ENCODE measurements at places on chromosomes 5 and 9.

- no peak for DNase-seq
These were observed 7.5 kb downstream of the XPA start for GRCh38 chr9:97689401-97690180.

DNA sequence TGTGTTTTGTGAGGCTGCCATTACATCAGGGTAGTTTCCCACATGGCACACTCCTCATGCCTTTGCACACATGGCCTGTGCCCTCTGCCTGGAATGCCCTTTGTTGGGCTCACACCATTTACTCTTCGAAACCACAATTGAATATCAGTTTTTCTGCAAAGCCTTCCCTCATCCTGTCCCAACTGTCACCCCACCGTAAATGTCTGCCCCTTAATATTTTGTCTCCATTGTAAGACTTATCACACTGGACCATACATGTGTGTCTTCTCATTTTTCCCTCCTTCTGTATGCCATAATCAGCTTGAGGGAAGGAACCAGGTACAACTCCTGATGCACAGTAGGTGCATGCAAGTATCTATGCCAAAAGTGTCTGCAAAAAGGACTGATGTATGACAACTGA lies 62.7 kb upstream of the TMEM252 start:
- DNase-seq, result no peak

DNA sequence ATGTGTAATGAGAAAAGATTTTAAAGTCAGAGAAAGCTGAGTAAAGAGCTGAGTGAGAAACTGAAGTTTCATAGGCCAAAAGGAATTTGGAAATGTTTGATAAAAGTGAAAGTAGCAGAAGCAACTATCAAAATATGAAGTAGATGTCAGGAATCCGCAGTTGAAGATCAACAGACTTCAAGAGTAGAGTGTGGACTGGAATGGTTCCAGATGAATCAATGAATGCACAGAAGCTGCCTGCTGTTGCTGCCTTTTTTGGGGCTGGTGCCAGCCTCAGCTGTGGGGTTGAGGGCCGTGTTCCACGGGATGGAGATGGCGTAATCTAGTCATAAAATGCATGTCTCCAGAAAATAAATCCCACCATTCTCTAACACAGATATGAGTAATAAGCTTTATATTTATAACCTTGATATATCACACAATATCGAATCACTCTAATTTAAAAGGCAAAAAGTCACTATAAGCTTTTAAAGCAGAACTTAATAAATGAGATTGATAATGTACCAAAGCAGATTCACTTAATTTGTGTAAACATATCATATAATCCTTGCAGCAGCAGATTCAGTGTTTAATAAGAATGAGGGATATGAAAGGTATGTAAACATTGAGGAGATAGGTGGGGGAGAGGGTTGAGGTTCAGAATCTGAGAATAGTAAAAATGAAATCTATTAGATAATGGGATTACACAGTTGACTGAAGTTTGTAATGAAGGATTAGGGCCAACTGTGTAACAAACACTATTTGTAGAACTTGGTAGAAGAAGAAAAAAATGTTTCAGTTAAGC lies 652.3 kb upstream of the FTMT start:
- DNase-seq, result no peak

DNA sequence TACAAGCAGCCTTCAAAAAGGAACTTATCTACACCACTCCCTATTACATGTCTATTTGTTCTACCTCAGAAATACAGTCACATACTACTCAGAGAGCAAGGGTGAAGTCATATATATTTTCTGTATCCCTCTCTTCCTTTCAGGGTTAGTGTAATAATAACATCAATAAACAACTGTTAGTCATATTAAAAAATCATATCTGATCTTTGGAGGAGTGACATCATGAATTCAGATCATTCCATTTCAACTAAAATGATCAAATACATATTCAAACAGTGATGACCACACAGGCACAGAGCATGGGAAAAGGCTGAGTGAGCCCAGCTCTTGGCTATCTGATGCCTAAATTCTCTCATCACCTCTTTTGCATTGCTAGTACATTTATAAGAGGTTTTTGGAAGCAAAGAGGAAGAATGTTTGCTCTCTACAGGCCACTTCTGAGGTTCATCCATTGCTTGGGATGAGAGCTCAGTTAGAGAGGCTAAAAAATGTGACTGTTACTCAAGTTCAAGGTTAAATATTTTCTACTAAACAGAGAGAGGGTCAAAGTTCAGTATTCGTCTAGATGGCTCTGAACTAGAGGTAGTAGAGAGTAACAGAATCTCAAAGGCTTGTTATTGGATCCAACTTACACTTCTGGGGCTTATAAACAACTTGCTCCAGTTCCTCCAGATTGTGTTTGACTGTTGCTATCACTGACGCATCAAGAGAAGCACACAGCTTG lies 39.0 kb downstream of the RIGI start:
- DNase-seq, result no peak
